ENCODE measurements at places on chromosomes 3 and 15.
A peak's percentile ranks its signal among the peaks of the same experiment; 100 is the strongest.

DNA sequence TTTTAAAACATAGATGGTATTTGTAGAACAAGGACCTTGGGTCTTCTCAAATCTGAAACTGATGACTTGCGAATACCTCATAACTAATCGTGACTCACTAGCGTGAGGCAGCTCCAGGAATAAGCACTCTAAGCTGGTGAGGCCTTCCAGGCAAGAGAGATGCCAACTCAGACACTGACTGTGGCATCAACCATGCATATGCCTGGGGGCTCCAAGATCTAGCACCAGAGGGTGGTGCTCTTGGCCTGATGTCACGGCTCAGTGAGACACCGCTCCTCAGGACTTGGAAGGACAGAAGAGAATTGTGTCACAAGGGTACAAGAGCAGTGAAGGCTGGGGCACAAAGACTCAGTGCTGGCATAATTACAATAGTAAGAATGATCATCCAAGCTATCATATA, 125.0 kb upstream of the TRIM42 start:
- no peak for DNase-seq

DNA sequence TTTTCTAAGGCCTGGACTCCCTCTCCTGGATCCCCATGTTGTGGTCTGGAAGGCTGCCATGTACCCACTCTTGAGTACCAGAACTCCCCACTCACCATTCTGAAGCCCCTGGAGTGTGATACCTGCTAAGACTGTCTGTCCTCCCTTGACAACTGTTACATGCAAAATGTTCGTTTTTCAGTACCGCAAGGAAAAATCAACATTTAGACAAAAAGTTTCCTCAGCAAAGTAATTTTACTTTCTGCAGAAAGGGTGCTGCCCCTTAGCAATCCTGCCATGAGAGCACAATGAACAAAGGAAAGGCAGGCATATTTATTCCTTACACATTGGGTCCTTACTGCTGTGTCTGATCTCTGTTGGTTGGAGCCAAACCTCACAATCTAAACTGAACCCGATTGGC, 7.0 kb upstream of the GK5 start:
- DNase-seq, result no peak

DNA sequence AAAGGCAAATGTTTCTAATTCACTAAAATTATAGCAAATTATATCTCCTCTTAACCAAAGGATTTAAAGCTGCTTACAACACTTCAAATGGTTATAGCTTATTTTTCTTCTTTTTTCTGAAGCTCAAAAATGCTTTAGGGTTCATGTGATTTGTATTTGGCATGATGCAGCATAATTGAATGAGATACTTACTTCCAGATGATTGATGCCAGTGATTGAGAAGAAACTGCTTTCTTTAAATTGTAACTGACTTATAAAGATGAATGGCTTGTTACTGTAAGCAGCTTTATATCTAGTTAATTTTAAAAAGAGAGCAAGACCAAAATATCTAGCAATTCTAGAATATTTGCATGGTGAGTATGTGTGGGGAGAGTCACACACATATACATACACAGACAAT, 270.7 kb upstream of the THRB start:
- no peak for DNase-seq

DNA sequence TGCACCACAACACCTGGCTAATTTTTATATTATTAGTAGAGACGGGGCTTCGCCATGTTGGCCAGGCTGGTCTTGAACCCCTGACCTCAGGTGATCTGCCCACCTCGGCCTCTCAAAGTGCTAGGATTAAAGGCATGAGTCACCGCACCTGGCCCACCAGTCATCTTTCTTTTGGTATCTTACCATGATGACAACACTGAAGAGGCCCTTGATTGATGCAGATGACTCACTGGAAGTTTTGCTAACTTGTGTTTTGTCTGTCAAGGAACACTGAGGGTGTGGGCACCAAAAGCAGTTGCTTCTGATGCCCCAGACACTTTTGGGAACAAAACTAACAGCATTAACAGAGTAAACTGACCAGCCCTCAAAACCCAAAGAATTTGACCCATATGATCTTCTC, 88.3 kb downstream of the MYO5A start:
- DNase-seq, result no peak

- no peak for DNase-seq
These were observed 27.3 kb upstream of the ABI3BP start for GRCh38 chr3:101020351-101021015.

GRCh38 chr3:170712798-170713197, 126.9 kb upstream of the SLC7A14 start:
- no peak for DNase-seq

- DNase-seq, result no peak
These were observed 246.6 kb upstream of the PROK2 start for GRCh38 chr3:72031581-72031980.

GRCh38 chr3:192183109-192183508, 544.2 kb downstream of the FGF12 start:
- DNase-seq, result no peak

DNA sequence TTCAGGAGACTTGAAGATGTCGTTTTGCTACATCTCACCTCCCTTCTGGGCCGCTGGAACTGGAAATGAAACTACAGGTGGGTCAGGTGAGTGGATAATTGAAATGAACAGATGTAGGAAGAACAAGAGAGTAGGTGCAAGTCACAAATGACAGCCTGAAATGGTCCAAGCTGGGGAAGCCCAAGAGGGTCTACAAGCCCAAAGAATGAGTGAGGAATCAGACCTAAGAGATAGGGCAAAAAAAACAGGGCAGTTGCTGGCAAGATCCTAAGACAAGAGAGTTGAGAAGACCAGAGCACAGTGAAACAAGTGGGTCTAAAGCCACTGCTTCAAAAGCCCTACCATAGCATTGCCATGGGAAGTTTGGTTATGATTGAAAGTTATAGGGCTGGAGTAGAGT, 67.4 kb upstream of the SNRK start:
- no peak for DNase-seq

- no peak for DNase-seq
These were observed 37.4 kb upstream of the P2RY12 start for GRCh38 chr3:151421938-151422337.

DNA sequence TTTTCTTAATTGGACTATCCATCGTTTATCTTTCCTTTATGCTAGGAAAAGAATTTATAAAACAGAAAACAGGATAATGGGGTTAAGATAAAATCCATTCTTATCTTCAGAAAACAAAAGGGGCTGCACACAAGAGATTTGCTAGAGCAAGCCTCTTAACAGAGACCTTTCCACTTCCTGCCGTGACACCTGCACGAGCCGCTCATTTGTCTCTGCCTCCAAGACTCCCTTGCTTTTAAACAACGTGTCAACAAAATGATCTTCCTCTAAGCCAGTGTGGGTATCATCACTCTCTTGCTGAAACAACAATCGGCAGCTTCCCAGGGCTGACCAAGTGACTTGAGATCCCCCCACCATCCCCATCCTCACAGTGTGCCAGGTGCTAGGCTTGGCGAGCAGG, 33.1 kb downstream of the GABRB3 start:
- DNase-seq, result no peak

GRCh38 chr3:125055331-125055912, 375 bp downstream of the HEG1 start:
- no peak for DNase-seq

DNA sequence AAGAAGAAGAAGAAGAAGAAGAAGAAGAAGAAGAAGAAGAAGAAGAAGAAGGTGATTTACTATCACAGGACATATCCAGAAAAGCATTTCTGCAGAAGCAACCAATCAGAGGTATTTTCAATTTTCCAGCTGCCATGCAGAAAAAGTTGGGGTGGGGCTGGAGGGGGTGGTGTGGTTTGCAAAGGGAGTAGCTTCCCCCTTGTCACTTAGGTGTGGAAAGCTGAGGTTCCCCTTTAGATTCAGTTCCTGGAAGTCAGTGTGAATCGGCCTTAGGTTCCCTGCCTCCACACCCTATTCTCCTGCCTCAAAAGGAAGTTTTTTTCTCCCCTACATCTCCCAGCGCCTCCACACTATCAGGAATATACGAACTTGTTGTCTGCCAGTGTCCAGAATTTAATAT, 276.7 kb upstream of the ARRDC4 start:
- DNase-seq, result no peak

GRCh38 chr3:16464511-16465148, 48.9 kb downstream of the RFTN1 start:
- peak; percentile 53 for DNase-seq

DNA sequence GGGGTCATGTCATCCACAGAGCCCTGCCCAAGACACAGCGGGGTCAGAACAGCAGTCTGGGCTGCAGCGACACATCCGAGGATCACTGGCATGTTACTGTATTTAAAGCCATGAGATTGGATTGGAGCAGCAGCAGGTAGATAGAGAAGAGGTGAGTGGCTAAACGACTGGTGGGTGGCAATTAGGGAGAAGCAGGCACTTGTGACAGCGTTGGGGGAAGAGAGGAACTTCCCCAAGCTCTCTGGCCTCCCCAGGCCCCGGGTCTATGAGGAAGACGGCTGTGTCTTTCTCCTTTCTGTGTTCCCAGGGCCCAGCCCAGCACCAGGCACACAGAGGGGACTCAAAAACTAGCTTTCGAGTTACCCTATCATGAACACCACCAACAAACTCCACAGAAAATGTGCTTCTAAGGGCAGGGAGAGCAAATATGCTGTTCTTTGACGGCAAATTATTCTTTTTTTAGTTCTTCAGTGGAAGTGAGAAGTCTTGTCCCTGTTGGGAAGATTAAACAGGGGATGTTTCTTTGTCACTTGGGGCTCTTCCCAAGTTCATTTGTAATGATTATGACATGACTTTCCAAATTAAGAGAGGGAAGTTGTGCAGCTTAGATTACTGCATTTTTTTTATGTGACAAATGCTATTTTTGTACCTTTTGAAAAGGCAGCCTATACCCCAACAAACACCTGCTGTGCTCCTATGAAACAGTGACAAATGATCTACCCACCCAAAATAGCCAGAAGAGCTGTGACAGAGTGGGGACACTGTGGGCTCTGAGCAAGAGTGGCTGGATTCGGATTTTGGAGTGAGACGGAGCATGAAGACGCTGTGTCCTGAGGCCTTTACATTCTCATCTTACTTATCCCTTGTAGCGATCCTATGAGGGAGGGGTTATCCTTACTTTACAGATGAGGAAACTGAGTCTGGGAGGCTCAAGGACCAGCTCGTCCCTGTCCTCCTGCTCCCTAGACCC, 7.2 kb upstream of the SYNM start:
- DNase-seq, result no peak

DNA sequence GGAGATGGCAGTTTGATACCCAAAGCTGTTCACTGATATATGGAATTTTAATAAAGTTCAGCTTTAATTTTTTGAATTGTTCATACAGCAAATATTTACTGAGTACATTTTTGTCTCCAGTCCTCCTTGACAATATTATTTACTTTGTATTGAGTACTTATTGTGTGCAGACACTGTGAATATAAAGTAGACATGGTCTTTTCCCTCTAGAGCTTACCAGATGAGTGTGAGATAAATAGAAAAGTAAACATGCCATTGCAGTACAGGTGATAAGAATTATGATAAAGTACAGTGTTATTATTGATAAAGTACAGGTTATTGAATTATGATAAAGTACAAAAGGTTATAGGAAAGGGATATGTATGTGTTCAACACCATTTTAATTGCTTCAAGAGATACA, 2.1 kb downstream of the UBA5 start:
- no peak for DNase-seq

DNA sequence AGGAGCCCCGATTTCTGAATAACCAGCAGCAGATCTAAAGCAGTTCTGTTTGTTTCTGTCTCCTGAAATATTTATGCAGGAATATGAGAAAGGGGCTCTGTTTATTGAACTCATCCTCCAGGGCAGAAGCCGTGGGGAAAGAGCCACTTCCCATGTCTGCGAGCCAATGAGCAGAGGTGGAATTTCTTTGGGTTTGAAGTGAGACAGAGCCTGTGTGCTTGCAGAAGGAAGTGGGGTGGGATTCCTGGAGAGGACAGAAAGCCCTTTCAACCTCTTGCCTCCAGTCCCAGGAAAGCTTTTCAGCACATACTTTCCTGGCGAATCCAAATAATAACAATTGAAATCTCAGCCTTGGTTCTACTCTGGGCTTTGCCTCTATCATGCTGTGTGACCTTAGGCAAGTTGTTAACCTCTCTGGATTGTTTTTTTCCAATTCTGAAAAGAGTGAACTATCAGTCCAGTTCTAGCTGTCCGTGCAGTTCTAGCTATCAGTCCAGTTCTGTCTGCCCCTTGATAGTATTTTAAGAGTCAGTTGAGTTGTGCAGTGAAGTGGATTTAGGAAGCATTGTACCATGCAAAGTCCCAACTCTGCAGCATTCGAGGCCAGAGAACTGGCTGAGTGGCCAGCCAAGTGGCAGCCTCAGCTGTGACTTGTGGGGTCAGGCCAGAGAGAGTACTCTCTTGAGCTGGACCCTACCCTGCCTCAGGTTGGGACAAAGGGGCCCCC, 15.9 kb downstream of the CORO2B start:
- no peak for DNase-seq

DNA sequence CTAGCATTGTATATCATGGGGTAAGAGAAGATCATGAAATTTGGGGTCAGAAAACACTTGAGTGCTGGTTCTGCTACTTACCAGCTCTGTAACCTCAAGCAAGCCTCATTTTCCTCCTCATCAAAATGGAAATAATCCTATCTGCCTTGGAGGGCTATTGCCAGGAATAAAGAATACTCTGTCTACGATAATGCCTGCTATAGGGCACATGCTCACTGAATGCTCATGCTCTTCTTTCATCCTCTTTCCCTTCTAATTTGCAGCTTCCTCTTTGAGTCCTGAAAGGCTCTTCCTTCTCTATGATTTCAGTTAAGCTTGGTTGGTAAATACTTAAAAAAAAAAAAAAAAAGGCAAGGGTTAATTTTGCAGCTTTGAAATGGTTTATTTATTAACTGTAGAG, 12.8 kb downstream of the RTP1 start:
- no peak for DNase-seq

GRCh38 chr3:46293035-46293724, 50.9 kb downstream of the CCR3 start:
- no peak for DNase-seq

DNA sequence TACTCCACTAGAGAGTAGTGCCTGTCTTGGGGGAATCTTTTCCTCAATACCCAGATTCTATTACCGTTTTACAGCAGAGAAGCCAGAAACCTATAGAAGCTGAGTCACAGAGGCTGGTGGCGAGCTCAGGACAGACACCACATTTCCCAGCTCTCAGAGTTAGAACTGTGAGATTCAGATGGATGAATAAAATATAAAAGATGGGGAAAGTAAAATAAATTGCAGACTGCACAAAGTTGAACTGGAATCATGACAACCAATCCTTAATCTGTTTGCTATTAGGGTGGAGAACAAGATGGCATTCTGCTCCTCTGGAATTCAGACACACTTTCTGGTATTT, 40.5 kb upstream of the CMSS1 start:
- no peak for DNase-seq

GRCh38 chr15:66535056-66535455, 29.9 kb downstream of the ZWILCH start:
- DNase-seq, result no peak

- DNase-seq, result no peak
These were observed 11.1 kb downstream of the GRM2 start for GRCh38 chr3:51717947-51718346.

- DNase-seq, result no peak
These were observed 138.9 kb upstream of the COL8A1 start for GRCh38 chr3:99499235-99500158.

- DNase-seq, result peak; percentile 23
These were observed 193.3 kb downstream of the ISL2 start for GRCh38 chr15:76529911-76530310.

All from GM04503 (cell line).